ENCODE measurements at places on chromosomes 7 and 10.
A peak's percentile ranks its signal among the peaks of the same experiment; 100 is the strongest.

DNA sequence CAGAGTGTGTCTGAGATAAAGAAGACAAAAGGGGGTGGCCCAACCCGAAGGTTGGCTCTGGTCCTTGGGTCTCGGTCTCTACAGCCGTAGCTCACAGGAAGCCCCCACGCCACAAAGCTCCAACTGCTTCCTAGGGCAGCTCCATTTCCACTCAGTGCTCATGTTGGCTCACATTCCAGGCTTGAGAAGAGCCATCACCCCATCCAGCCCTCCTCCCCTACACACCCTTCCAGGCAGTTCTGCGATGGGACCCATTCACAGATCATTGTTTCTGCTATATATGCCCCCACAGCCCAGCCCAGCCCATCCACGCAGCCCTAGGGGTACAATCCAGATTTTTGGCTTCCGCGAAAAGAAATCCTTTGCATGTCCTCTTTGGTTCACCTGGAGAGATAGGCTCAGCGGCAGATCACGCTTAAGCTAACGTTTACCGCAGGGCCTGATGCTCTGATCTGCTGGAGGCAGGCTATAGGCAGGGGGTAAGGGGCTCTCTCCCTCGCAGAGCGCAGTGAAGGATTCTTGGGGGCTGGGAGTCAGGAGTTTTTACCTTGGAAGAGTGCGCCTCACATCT, 6.2 kb upstream of the HOXA11 start:
- DNase-seq, result no peak

GRCh38 chr7:69359003-69359700, 239.1 kb upstream of the AUTS2 start:
- DNase-seq, result no peak

GRCh38 chr7:908159-908581, 31.8 kb downstream of the GET4 start:
- no peak for DNase-seq

DNA sequence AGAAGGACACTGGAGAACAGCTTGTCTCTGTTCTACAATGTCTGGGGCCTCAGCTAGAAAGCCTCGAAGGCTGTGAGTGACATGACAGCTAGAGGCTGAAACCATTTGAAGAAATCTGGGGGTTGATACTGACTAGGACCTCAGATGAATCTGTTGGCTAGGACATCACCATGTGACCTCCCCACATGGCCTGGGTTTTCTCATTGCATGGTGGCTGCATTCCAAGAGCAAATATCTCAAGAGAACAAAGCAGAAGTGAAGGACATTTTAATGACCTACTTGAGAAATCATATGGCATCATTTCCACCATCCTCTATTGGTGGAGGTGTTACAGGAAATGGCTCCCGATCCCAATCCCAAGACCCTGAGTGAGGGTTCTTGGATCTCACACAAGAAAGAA, 450.6 kb upstream of the AUTS2 start:
- no peak for DNase-seq

- peak; percentile 71 for DNase-seq
These were observed 34.3 kb downstream of the INPP5A start for GRCh38 chr10:132571650-132572544.

GRCh38 chr7:150945171-150945852, 32.8 kb downstream of the KCNH2 start:
- DNase-seq, result no peak

DNA sequence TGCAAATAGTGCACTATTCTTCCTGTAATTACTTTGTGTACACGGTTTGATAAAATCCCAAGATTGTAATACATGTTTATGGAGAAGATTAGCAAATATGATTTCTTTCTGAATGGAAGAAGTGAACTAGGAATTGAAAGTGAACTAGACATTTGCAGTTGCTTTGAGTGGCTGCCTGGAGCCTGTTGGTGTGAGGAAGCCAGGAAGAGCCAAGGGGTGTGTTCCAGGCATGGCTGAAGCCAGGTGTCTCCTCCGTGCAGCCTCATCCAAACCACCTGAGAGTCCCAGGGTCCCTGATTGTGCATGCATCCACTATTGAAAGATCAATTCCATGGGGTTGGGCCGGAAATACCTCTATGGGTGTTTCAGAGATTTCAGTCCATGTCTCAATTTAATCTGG, 253.1 kb upstream of the SHH start:
- no peak for DNase-seq

- no peak for DNase-seq
These were observed 89.9 kb downstream of the DNAJB6 start for GRCh38 chr7:157426463-157427301.

GRCh38 chr10:90732581-90732980, 125.3 kb downstream of the HTR7 start:
- DNase-seq, result no peak

DNA sequence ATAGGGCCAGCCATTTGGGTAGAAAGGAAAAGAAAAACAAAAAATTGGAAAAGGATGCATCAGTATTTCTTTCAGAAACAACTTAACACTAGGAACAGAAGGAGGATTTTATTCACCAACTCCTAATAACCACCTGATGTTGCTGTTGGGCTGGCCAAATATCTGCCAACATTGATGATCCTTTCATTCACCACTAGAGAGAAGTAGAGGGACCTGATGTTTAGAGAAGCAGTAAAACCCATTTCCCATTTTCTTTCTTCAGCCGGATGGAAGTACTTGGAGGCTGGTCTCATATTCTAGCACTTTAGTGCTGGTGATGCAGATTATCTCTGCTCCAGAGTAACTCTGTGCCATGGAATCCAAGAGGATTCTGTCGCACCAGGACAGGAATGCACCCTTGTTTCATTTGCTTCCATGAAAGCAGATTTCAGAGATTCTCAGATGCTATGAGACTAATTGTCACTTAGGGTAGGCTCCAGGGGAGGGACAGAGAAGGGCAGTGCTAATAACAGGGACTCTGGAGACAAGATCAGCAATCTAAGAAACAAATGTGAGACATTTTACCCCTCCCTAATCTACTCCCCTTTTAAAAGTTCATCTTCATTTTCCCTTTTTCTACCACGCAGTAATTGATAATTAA, 3.1 kb downstream of the KLLN start:
- peak; percentile 67 for DNase-seq

All from CD4-positive, alpha-beta T cell treated with Interleukin-2 at 100 ng/mL for 4 hours (primary cell).